ENCODE measurements at places on chromosomes 5 and 9. TPM values are rescaled to one million over a fixed set of nuclear protein-coding genes. Genes with fewer than 3 reads are reported as not detected.

Gene KIF3A
- 10.8 TPM for total RNA-seq

Gene SPACA9
- total RNA-seq = 13.9 TPM

Gene CKMT2
- total RNA-seq = 1.4 TPM

Gene PHF24
- total RNA-seq = 1.3 TPM

Gene SEMA6A
- total RNA-seq = 44.3 TPM

Gene DIRAS2
- total RNA-seq = not detected

Gene FYB1
- 51.0 TPM for total RNA-seq

Gene RGP1
- 29.6 TPM for total RNA-seq

Gene LCN1
- total RNA-seq = not detected

Gene TMEM232
- 11.4 TPM for total RNA-seq

Gene LAMC3
- 26.4 TPM for total RNA-seq

Gene LOX
- total RNA-seq = 16.2 TPM

Gene PRKACG
- total RNA-seq = not detected

Gene PLK2
- 37.5 TPM for total RNA-seq

Gene LPAR1
- total RNA-seq = 23.2 TPM

Gene ERBIN
- total RNA-seq = 68.2 TPM

Gene CIZ1
- total RNA-seq = 98.5 TPM

Gene PCDHGB7
- 15.9 TPM for total RNA-seq

Gene PRRC1
- total RNA-seq = 49.7 TPM

Gene SPINK13
- not detected for total RNA-seq

Gene EFNA5
- 10.2 TPM for total RNA-seq

Gene SH2D3C
- 59.4 TPM for total RNA-seq

Gene NREP
- total RNA-seq = 21.6 TPM

Gene IFNA4
- not detected for total RNA-seq

Gene BTNL9
- 125 TPM for total RNA-seq

Gene RBM27
- 17.0 TPM for total RNA-seq

Gene IL17B
- not detected for total RNA-seq

Gene C5orf58
- total RNA-seq = not detected

Gene SLC25A25
- 27.3 TPM for total RNA-seq

Gene FOXI1
- total RNA-seq = not detected

Gene FLT4
- 24.8 TPM for total RNA-seq

Gene PCSK1
- 0.18 TPM for total RNA-seq

Gene NR5A1
- total RNA-seq = not detected

Gene PCDHB1
- 0.15 TPM for total RNA-seq

Gene EIF4EBP3
- total RNA-seq = 19.3 TPM

Gene PCDHB13
- 2.9 TPM for total RNA-seq

Gene GDA
- 0.30 TPM for total RNA-seq

Gene PPP3R2
- not detected for total RNA-seq

Gene LCN10
- 2.5 TPM for total RNA-seq

Gene SKP2
- total RNA-seq = 15.6 TPM

Gene MELK
- total RNA-seq = 1.7 TPM

Gene BAAT
- not detected for total RNA-seq

Gene CDH10
- 0.35 TPM for total RNA-seq

Gene SLC6A7
- total RNA-seq = not detected

Gene MAMDC2
- 35.1 TPM for total RNA-seq

Gene LCN15
- not detected for total RNA-seq

Gene PCDHGC5
- total RNA-seq = 1.8 TPM

Gene TSSK1B
- not detected for total RNA-seq

Gene FAM221B
- 0.32 TPM for total RNA-seq

Gene ADAMTS6
- total RNA-seq = 3.0 TPM

Gene MZB1
- total RNA-seq = 7.8 TPM

Gene DUSP1
- 367 TPM for total RNA-seq

Gene WDR38
- 6.6 TPM for total RNA-seq

Gene SOX30
- not detected for total RNA-seq

Gene TRAF1
- total RNA-seq = 5.8 TPM

Gene POU5F2
- 1.8 TPM for total RNA-seq

Gene MRPL36
- 25.1 TPM for total RNA-seq

Gene TAF1L
- total RNA-seq = not detected

Gene PLPPR1
- total RNA-seq = 5.4 TPM

Data from lower lobe of right lung (tissue), 2 donors.